Activated CD8-positive, alpha-beta memory T cell treated with anti-CD3 and anti-CD28 coated beads for 4 hours (primary cell): ENCODE measurements at places on chromosomes 1 and 21.

DNA sequence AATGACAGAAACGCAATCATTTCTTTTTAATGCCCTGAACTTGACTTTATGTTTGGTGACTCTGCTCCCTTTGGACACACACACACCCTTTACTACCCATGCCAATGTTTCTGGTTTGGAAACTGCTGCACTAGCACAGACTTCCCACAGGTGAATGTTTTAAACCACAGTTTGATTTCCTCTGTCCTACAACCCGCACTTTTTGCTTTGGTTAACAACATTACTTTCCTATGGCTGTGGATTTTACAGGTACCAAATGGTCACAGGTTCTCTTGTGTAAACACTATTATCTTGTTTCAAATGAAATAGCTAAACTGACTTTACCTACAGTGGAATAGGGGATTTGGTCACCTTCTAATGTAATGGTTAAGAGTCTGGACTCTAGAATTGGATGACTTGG is 51.5 kb upstream of the ZNF644 start:
- no peak for DNase-seq

DNA sequence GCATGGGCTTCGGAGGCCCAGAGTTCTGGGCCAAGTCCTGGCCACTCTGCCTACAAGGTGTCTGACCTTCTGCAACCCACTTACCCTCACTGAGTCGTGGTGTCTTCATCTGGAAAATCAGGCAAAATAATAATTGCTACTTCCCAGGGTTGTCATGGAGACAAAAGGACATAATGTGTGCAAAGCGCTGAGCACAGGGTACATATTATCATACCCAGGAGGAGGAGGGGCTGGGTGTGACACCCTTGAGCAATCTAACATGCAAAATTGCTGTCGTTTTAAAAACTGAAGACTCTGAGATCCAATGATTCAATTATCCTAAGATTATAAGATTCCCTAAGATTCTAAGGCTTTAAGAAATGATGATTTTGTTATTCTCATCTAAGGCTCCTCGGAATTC is 459.5 kb downstream of the PTPRU start:
- DNase-seq: no peak

DNA sequence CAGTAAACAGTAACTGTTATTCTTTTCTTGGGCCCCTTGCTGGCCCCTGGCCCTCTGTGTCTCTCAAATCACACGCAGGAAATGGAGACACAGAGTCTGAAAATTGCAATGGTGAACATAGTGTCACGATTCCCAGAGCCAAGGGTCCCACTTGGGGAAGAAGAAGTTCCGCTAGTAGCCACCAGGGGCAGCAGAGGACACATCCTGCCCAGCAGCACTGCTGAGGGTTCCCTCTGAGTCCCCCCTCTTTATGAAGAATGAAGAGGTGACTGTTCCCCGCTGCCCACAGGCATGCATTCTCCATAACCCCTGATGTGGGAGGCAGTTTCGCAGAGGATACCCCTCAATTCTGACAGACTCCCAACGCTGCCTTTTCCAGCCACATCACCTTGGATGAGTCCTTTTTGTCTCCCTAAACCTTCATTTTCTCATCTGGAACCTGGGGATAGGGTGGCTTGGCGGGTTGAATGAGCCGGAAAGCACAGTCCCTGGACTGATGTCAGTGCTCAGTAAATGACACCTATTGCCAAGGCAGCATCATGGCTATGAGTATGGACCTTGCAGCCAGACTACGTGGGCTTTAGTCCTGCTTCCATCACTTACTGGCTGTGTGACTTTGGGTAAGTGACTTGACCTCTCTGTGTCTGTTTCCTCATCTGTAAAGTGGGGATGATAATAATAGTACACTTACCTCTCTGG is 238.0 kb upstream of the TMEM51 start:
- DNase-seq: no peak

DNA sequence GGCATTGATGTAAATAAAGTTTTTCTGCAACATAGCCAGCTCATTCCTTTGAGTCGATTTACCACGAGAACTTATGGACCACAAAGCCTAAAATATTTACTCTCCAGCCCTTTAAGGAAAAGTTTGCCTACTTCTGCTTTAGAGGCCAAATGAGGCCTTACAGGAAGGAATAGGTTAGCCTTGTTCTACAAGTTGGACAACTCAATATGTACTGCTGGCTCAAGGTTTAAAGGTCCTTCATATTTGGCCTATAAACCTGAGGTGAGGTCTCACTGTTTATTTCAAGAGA is 144.5 kb upstream of the DNAH14 start:
- DNase-seq: no peak

DNA sequence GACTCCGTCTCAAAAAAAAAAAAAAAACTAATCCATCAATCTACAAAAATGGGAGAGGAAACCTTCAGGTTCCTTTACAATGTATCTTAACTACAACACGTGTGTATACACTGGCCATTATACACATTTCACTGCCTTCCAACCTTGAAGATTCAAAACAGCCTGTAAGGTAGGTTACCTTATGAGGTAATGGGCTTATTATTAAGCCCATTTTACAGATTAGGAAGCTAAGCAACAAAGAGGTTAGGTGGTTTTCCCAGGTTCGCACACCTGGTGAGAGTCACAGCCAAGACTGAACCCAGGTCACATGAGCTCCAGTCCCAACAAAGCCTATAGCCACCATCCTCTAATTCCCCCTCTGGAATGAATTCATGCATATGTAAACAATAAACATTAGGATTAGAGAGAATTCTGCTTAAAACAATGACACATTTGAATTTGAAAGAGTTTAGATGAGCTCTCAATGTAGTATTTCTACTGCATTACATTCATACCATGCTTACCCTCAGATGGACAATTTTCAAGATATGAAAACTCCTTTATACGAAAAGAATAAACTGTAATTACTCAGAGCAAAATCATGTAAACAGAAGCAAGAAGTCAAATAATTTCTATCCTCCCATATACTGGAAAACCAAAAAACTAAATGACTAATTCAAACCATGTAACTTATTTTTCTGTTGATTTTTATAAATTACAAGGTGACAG is 54.8 kb downstream of the EIF4G3 start:
- DNase-seq: no peak
